ENCODE measurements at places on chromosomes 6 and 20. TPM values are rescaled to one million over a fixed set of nuclear protein-coding genes. Genes with fewer than 3 reads are reported as not detected.

GRCh38 chr6:67643281-67643680 lies 991.8 kb upstream of the ADGRB3 start:
- no peak for DNase-seq

Gene LKAAEAR1
- 3.4 TPM for total RNA-seq

DNA sequence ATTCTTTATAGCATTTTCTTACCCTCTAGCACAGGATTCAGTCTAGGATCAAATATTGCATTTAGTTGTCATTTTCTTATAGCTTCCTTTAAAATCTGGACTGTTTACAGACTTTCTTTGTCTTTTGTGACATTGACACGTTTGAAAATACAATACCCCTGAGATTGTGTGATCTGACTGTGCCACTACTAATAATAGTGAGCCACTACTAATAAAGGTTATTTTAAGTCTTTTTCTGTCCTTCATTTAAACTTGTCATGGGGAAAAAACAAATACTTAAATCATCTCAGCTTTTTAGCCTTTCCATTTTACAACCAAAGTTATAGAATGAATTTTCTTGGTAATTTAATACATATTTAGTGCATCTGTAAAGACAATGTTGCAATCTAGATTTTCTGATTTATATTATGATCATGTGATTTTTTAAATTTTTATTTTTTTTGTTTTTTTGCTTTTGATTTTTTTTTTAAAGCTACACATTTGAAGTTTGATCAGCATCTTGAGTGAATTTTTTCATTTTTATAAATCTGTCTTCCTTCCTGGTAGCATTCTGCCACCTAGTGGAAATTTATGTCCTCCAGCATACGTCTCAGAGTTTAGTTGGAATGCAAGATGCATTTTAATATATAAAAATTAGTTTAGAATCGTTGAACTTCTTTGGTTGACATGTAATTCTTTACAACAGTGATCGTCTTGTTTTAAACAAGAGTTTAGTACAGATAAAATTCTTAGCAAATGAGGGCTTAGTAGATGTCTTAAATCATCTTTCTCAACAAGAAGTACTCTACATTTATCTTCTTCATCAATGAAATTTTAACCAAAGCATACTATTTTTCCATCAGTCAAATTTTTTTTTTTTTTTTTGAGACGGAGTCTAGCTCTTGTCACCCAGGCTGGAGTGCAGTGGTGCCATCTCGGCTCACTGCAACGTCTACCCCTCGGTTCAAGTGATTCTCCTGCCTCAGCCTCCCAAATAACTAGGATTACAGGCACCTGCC lies 119.4 kb downstream of the NCOA3 start:
- peak; percentile 64 for DNase-seq

Gene BEND6
- 21.7 TPM for total RNA-seq

GRCh38 chr20:42836339-42836738 lies 353.4 kb downstream of the PTPRT start:
- peak; percentile 12 for DNase-seq

Gene ENPP4
- total RNA-seq = 5.1 TPM

- peak; percentile 47 for DNase-seq
Observed at GRCh38 chr6:108627692-108628550, 67.2 kb downstream of the FOXO3 start.

DNA sequence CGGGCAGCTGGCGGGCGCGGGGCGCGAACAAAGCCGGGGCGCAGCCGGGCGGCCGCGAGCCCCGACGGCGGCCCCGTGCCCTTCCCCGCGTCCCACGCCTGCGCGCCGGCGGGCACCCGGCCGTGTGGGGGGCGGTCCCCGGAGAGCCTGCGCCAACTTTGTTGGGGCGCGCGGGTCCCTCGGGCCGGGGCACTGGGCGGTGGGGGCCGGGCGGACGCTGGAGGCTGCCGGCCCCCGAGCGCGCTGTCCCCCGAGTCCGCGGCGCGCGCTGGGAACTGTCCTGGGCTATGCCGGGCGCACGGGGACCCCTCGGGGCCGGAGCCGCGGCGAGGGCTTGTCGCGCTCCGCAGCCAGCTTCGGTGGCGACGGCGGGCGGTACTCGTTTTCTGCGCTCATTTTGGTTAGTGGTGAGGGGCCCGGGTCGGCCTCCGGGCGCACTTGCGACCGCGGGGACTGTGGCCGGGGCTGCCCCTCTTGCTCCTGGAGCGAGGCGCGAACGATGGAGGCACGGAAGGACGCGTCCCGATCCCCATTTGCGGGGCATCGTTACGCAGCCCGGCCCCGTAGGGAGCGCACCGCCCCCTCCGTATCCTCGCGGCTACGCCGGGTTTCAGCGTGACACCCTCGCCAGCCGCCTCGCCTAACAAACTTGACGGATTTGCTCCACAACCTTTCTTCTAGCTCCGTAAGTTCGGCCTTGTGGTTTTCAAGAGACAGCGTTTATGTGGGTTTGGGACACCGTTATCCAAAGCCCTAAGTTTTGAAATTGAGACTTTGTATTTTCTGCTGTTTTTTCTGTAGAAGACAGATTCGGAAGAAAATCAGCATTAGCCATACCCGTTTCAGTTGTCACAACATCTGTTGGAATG lies 622 bp downstream of the SS18L1 start:
- DNase-seq = peak; percentile 46

Gene FOXS1
- total RNA-seq = 0.72 TPM

Gene TSPO2
- total RNA-seq = not detected

Gene PRDM13
- total RNA-seq = 1.2 TPM

Gene CRISP2
- total RNA-seq = 0.96 TPM
